Neural progenitor cell (in vitro differentiated cells): ENCODE measurements at places on chromosomes 12 and 14. TPM values are rescaled to one million over a fixed set of nuclear protein-coding genes. Genes with fewer than 3 reads are reported as not detected.
A peak's percentile ranks its signal among the peaks of the same experiment; 100 is the strongest.

DNA sequence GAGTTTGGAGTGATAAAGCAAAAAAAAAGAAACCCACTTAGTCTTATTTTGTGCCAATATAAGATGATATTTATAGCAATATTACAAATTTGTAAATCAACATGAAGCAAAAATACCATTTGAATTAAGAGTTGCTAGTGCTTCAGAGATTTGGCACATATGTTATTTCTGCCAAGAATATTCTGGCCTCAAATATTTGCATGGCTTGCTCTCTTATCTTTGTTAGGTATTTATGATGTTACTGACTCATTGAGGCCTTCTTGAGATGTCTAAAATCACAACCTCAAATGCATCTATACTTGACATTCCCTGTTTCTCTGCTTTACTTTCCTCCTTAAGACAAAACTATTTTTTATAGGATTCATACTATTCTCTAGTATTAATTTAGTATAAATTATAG lies 301.5 kb downstream of the NELL2 start:
- no peak for DNase-seq

- DNase-seq = peak; percentile 63
These were observed 3.5 kb upstream of the FAR2 start for GRCh38 chr12:29145372-29146170.

GRCh38 chr12:107388263-107388662 lies 294.9 kb upstream of the CRY1 start:
- no peak for DNase-seq

DNA sequence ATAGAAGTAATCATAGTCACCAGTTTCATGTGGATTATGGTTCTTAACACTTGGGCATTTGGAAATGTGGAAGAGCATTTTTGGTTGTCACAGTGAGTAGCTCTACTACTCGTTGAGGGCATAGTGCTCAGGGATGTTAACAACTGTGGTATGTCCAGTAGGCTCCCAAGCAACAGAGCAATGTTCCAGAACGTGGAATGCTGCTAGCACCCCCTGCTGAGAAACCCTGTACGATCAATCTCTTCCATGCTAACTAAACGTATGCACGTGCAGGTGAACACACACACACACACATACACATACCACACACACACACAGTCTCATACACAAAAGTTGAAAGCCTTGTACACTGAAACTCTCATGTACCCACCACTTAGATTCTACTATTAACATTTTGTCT lies 16.6 kb upstream of the GNPTAB start:
- no peak for DNase-seq

- peak; percentile 81 for DNase-seq
These were observed 72.4 kb downstream of the TTC9 start for GRCh38 chr14:70714055-70714550.

Gene MGP
- total RNA-seq = not detected in 2 replicates

DNA sequence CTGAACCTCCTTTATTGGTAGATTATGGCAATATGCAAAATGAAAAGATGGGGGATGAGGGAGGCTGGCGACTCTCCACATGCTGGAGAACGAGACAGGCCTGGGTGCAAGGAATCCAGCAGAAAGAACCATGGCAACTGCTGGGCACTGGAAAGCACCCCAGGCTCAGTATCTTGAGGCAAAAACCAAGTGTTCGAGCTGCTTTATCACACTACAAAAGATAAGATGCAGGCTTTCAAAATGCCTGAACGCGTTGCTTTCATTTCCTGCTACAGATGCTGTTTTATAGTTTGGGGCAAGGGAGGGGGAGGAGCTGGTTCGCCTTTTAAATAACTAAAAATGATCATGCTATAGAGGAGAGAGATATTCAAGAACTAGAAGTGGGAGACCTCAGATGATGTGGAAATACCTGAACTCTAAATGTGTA lies 38.9 kb downstream of the NIN start:
- DNase-seq = no peak

- no peak for DNase-seq
These were observed 524.8 kb downstream of the SOX5 start for GRCh38 chr12:23424685-23425084.

Gene USP44
- 67.1 and 79.4 TPM in 2 replicates for total RNA-seq

Gene ALX1
- total RNA-seq = 3.9 and 5.6 TPM in 2 replicates

DNA sequence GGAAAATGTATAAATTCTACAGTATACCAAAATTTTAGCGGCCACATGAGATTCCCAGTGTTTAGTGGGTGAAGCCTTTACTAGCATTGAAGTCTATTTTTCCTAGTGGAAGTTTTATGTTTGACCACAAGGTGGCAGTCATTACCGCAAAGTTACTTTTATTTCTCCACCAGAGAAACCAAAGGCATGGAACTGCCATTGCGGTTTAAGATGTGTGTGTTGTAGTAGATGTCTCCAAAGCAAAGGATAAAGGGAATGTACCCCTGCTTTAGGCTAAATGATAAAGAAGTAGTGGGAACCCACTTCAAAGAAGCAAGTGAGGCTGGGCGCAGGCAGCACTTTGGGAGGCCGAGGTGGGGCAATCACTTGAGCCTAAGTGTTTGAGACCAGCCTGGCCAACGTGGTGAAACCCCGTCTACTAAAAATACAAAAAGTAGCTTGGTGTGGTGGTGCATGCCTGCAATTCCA lies 140.5 kb downstream of the PRKCH start:
- peak; percentile 71 for DNase-seq

DNA sequence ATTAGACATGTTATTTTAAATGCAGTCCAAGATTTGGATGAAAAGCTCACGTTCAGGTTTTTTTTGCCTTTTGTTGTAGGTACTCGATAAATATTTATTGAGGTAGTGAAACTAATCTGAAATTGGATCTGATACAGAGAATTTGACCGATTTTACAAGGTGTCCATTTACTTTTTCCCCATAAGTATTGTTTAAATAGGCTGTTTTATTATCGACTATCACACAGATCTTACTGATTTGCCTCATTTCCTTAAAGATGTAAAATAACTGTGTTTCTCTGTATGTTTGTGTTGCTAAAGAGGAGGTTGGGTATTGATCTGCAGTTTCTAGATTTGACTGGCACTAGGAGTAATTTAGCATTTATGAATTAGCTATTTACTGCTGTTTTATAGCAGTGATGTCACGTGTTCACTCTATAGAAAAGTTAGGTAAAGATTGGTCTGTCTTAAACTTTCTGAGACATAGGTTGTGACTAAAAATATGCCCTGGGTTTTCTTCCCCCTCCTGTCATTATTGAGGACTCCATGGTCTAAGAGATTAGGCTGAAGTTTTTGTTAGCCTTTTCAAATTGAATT lies 3.5 kb downstream of the RAP1B start:
- no peak for DNase-seq

Gene DDX11
- total RNA-seq = 80.1 and 98.0 TPM in 2 replicates

Gene SERPINA12
- total RNA-seq = not detected in 2 replicates

DNA sequence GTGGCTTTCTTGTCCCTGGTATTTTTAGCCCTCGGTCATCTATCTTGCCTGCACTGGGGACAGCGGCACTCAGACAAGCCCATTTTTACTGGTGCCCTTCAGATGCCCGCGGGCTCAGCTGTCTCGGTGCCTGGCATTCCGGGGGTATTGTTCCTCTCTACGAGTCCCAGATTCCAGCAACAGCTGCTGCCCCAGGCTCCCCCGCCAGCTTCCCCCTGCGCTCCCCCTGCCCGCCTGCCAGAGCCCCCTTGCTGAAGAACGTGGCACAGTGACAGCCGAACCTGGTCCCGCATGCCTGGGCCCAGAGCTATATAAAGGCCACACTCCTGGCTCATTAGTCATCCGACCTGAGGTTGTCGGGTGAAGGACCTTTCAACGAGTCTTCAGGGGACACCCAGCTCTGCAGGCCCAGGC lies 10.9 kb upstream of the MYL2 start:
- DNase-seq = no peak

- DNase-seq = peak; percentile 54
These were observed 3.4 kb downstream of the PTHLH start for GRCh38 chr12:27968972-27969623.

- no peak for DNase-seq
These were observed 41.9 kb downstream of the PTGER2 start for GRCh38 chr14:52356025-52356424.

- no peak for DNase-seq
These were observed 23.4 kb upstream of the ATXN7L3B start for GRCh38 chr12:74514098-74514872.

Gene EXOC5
- total RNA-seq = 153 and 252 TPM in 2 replicates

DNA sequence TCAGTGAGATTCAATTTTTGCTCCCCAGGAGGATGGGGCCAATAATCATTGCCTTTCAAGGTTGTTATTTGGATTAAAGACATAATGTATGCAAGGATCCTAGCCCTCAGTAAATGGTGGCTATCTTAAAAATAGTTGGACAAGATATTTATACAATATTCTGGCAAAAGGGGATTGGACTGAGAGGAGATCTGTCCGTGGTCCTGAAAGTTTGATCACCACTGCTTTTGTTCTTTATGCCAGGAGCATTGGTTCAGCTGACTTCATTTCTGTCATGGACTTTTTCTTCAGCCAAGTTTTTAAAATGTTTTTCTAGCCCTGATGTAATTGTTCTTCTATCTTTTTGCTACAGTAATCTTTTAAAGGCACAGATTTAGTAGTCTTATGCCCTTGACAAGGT lies 70.2 kb upstream of the TCL1A start:
- peak; percentile 78 for DNase-seq

DNA sequence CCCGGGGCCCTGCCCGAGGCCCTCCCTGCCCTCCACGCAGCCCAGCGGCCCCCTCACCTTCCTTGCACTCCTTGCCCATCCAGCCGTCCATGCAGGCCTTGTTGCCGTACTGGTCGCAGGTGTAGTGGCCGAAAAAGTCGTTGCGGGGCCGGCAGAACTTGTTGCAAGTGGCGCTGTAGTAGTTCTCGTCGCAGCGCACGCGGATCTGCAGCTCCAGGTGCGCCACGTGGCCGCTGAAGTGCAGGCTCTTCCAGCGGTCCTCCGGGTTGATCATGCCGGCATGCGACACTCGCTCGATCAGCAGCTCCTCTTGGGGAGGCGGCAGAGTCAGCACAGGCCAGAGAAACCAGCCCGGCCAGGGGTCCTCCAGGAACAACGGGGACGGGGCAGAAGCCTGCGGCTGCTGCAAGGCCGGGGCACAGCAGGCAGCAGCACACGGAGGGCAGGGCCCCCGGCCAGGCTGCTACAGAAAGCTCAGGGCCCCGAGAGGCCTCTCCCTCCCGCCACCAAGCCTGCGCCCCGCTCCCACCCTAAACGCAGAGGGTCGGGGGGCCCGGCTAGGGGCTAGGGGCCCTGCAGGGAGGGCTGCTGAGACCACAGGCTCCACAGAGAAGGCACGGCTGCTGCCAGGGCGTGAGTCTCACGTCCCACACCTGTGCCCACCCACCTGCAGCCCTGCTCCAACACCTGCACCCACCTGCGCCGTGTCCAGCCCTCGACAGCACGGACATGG lies 12.7 kb downstream of the JAG2 start:
- DNase-seq = no peak

DNA sequence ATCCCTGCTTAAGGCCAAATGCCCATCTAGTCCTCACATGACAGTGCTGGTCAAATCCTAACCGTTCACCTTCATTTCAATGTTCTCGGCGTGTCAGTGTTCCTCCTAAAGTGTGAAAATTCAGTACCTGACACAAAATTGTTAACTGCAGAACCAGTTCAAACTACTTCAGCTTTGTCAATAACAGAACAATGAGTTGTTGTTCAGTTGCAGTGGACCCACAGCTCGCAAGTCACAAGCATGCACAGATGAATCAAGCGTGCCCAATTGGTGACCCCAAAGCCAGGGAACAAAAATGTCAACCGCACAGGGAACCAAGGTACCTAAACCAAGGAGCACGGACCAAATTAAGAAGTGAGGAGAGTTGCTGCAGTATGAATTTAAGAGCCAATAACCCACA lies 23.2 kb downstream of the NRDE2 start:
- no peak for DNase-seq

GRCh38 chr12:50533203-50533584 lies 28.4 kb downstream of the DIP2B start:
- no peak for DNase-seq

DNA sequence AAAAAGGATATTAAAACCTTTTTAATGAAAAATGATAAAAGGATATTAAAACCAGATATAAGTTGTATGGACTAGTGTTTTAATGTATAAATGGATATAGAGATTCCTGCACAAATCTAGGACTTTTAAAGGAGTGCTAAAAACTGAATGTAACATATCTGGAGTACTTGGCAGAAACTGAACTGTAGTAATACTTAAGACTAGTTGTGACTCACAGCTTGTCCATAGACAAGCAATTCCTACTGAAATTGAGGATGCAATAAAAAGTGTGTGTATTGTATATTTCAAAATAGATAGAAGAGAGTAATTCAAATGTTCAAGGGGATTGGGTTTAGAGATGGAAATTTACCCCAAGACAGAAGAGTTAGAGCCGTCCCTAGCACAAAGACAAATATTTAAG lies 59.6 kb downstream of the FBXO33 start:
- no peak for DNase-seq

DNA sequence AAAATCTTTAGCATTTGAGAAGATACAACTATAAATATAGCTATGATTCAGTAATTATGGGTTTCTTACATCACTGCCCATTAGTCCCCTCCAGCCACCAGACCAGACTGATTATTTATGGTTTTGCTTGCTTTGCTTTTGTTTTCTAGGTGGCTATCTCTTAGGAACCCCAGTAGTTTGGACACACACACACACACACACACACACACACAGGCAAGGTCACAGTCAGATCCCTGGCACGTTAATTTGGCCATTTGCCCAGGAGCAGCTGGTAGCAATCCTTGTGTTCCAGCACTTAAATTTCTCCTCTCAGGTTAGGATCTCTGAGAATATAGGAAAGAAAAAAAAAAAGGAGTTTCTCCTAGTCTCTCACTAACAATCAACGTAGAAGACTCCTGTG lies 90.2 kb upstream of the RESF1 start:
- no peak for DNase-seq

Gene FGF23
- 0.58 and 0.90 TPM in 2 replicates for total RNA-seq

DNA sequence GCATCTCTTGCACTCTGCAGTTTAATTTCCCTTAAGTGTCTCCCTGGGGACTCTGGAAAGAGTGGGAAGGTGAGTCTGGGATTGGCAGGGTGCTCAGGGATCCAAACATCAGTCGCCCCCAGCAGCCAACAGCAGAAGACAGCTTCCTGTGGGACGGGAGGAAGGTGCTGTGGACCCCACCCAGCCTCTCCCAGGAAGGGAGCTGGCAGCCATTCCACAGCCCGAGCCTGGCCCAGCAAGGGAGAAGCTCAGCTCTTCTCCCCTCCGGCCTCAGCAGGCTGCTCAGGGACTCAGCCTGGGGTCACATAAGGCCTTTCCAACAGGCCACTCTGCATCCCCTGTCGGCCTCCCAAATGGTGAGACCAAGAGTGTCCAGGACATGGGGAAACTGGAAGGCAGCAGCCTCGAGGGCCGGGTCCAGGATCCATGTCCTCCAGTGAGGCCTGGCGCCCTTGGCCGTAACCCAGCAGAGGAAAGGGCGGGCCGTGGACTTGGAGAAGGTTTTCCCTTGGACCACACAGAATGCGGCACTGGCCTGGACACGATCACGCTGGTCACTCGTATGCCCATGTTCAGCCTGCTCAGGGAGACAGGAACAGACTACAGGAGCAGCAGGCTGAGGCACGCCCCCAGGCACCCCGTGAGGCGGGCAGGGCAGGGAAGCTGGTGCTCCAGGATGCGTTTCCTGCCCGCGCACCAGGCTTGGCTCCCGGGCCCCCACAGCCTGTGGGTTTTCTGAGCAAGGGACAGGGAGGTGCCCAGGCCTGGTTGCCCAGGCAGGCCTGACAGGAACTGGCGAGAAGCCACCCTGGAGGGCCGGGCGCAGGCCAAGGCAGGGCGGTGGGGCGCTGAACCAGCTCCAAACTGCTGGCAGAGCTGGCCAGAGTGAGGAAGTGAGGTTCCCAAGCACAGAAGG lies 3.5 kb downstream of the XRCC3 start:
- DNase-seq = no peak

Gene IFNG
- not detected in 2 replicates for total RNA-seq

Gene FUT8
- total RNA-seq = 112 and 131 TPM in 2 replicates

Gene NEUROD4
- 0.62 and 1.8 TPM in 2 replicates for total RNA-seq

GRCh38 chr12:57340104-57340503 lies 89.1 kb upstream of the STAC3 start:
- peak; percentile 2 for DNase-seq

Gene PRB2
- not detected in 2 replicates for total RNA-seq
